ENCODE measurements at places on chromosomes 2 and 18.

DNA sequence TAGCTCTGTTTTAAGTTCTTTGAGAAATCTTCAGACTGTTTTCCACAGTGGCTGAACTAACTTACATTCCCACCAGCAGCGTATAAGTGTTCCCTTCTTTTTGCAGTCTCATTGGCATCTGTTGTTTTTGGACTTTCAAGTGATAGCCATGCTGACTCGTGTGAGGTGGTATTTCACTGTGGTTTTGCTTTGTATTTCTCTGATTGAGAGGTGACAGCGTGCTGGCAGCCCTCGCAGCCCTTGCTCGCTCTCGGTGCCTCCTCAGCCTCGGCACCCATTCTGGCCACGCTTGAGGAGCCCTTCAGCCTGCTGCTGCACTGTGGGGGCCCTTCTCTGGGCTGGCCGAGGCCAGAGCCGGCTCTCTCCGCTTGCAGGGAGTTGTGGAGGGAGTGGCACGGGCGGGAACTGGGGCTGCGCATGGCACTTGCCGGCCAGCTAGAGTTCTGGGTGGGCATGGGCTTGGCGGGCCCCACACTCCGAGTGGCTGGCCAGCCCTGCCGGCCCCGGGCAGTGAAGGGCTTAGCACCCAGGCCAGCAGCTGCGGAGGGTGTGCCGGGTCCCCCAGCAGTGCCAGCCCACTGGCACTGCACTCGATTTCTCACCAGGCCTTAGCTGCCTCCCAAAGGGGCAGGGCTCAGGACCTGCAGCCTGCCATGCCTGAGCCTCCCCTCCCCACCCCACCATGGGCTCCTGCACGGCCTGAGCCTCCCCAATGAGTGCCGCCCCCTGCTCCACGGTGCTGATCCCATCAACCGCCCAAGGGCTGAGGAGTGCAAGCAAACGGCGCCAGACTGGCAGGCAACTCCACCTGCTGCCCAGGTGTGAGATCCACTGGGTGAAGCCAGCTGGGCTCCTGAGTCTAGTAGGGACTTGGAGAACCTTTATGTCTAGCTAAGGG is 151.8 kb downstream of the IRS1 start:
- no peak for DNase-seq

- peak; percentile 48 for DNase-seq
Observed at GRCh38 chr2:25215948-25216679, 47.7 kb upstream of the POMC start.

DNA sequence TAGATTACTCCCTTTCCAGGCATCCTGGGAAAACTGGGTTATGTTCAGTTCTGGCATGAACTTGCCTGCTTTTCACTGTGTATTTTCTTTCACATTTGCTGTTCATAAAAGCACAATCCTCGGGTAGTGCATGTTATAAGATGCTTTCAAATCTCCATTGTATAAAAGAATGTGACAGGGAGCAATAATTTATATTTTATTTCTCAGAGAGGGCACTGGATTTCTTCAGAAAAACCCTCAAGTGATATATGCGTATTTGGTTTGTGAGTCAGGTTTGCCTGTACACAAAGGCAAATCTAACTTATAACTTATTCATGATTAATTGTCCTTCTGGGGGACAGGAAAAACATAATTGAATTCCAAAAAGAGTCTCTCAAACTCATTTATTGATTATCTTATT is 440.7 kb upstream of the MMADHC start:
- no peak for DNase-seq

GRCh38 chr2:238696786-238697185 is 151.1 kb upstream of the TWIST2 start:
- no peak for DNase-seq

GRCh38 chr18:2984091-2984490 is 28.9 kb downstream of the LPIN2 start:
- DNase-seq = no peak

GRCh38 chr2:2014251-2014771 is 270.0 kb upstream of the PXDN start:
- DNase-seq = no peak

- no peak for DNase-seq
Observed at GRCh38 chr2:212124598-212124997, 414.0 kb downstream of the ERBB4 start.

Measured in right renal cortex interstitium (tissue), 3 donors.